ENCODE measurements at places on chromosomes 11 and 22.

DNA sequence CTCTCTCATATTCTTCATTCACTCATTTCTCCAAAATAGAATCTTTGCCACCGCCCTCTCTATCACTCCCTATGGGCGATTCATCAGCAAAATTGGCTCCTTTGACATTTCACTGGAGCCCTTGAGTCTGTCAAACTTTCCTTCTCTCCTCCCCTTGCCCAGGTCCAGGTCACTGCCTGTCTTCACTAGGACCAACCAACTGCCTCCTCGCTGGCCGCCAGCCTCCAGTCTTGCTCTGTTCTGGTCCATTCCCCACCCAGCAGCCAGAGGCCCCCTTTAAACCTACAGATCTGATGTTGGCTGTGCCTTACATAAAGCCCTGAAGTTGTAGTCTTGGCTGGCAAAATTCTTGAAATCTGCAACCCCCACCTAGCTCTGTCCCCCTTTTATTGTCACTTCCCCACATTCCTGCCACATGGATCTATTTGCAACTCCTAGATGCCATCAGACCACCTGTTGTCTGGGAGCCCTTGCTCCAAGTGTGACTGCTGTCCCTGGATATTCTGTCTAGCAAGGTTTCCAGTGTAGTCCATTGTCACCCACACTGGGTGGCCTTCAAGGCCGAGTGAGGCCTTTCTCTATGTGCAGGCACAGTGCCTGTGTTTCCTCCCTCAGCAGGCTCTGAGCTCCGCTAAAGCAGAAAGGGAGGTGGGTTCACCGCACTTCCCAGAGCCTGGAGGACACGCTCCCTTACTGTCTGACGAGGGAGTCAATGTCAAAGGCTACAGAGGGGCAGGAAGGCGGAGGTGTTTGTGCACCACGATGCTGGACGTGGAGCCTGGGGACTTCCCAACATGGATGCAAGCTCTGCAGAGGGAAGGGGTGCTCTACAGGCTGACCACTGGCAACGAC lies 25.5 kb downstream of the MYEOV start:
- DNase-seq: no peak

DNA sequence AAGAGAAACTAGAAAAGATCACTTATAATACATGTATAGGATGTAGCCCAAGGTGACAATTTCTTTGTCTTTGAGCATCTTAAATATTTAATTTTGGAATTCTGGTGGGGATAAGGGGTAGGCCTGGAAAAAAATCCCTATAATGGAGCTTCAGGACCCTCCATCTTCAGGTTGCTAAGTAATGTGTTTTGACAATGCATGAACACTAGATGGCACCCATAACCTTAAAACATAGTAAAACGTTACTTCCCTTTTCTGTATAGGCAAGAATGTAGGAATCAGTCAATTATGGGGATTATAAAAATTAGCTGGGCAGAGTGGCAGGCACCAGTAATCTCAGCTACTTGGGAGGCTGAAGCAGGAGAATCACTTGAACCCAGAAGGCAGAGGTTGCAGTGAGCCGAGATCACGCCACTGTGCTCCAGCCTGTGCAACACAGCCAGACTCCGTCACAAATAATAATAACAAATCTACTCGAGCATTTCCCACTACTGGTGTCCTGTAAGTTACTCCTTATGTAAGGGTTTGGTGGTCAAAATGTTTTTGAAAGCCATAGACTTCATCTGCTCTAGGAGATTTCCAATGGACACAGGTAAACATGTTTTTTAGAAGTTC lies 541.9 kb upstream of the CCDC90B start:
- DNase-seq: no peak

DNA sequence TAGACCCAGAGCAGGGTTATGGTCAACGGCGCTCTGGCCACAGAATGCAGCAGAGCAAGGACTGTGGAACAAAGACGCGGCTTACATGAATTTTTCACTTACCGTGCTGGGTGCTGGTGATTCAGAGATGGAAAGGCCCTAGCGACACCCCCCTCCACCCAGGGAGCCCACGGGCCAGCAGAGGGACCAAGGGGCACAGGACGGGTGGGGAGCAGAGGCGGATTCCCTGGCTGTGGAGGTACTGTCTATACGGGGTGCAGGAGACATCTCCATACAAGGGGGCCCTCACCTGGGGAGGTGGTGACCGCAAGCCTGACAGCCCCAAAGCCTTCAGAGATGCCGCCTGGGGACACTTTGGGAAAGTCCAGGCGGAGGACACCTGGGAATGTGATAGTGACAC lies 1.1 kb upstream of the SEPTIN5 start:
- DNase-seq: no peak

DNA sequence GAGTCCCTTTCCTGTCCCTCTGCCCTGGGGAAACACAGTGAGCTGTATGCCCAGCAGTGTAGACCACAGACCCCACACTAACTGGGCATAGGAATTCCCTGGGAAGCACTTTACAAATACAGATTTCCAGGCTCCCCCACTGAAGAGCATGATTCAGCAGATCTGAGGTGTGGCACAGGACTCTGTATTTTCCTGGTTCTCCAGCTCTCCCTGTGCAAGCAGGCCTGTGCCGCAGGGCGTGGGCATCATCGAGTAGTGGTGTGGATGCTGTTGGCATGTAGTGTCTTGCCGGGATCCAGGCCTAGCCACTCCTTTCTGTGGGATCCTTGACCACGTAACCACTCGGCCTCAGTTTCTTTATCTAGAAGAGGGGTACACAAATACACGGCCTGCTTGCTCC lies 49.9 kb downstream of the GALNT18 start:
- no peak for DNase-seq

GRCh38 chr11:16001899-16002426 lies 354.4 kb downstream of the SOX6 start:
- no peak for DNase-seq

- DNase-seq: no peak
Measured at GRCh38 chr11:977830-978720, 52.4 kb downstream of the AP2A2 start.
